ENCODE measurements at places on chromosomes 11 and 22.

- no peak for DNase-seq
Observed at GRCh38 chr11:132202621-132203020, 832.2 kb downstream of the NTM start.

DNA sequence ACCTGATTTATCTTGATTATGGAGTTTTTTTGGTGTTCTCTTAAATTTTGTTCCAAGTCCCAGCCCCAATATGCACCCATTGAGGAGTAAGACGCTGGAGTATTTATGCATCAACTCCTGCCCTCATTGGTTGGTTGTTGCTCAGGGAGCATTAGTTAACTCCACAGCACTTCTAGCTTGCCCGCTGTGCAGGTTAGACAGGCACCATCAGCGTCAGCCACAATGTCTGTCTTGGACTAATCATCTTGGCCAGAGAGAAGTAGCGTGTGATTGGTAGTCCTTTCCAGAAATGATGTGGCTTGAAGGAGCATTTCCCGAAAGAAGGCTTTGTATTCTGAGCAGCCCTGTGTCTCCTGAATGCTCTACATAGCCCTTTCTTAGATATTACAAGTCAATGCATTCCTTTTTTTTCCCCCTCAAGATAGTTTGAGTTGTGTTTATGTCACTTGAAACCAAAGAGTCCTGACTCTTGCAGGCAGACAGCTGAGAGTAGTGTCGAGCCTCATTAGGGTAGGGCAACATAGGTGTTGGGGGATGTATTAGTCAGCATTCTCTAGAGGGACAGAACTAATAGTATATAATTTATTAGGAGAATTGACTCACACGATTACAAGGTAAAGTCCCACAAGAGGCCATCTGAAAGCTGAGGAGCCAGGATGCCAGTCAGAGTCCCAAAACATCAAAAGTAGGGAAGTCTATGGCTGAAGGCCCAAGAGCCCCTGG is 94.6 kb upstream of the RCN1 start:
- DNase-seq = no peak

DNA sequence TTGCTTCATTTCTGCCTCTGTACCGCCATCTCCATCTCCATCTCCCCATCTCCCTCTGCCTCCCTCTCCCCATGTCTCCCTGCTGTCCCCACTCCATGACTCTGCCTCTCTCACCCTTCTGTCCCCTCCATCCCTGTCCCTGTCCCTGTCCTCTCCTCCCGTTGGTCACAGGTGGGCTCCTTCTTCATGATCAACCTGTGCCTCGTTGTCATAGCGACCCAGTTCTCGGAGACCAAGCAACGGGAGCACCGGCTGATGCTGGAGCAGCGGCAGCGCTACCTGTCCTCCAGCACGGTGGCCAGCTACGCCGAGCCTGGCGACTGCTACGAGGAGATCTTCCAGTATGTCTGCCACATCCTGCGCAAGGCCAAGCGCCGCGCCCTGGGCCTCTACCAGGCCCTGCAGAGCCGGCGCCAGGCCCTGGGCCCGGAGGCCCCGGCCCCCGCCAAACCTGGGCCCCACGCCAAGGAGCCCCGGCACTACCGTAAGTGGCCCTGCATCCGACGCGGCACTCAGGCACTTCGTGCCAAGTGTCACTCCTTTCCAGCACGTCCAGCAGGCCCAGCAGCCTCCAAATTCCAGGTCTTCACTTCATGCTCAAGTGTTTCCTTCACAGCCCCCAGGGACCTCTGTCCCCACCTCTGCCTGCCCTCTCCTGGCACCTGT is 76.0 kb downstream of the CACNA1I start:
- DNase-seq = no peak

- DNase-seq = no peak
Observed at GRCh38 chr22:41261541-41262249, 21.0 kb upstream of the CHADL start.

DNA sequence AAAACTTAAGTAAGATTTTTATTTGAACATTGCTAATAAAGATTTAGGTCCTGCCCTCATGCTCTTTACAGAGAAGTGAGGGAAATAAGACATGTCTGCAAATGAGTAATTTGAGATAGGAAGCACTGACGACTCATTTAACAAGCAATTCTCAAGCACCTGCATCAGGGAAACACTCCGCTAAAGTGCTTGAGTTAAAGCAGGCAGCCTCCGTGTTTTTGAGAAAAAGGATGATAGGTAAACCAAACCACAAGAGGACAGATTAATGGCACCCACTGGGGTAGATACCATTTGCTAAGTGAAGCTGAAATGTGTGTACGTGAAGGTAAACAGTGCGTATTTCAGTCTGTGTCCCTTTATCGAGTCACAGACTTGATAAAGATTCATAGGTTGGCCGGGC is 184.6 kb upstream of the CARD18 start:
- no peak for DNase-seq

- no peak for DNase-seq
Observed at GRCh38 chr11:84522331-84522730, 1104.8 kb downstream of the DLG2 start.

DNA sequence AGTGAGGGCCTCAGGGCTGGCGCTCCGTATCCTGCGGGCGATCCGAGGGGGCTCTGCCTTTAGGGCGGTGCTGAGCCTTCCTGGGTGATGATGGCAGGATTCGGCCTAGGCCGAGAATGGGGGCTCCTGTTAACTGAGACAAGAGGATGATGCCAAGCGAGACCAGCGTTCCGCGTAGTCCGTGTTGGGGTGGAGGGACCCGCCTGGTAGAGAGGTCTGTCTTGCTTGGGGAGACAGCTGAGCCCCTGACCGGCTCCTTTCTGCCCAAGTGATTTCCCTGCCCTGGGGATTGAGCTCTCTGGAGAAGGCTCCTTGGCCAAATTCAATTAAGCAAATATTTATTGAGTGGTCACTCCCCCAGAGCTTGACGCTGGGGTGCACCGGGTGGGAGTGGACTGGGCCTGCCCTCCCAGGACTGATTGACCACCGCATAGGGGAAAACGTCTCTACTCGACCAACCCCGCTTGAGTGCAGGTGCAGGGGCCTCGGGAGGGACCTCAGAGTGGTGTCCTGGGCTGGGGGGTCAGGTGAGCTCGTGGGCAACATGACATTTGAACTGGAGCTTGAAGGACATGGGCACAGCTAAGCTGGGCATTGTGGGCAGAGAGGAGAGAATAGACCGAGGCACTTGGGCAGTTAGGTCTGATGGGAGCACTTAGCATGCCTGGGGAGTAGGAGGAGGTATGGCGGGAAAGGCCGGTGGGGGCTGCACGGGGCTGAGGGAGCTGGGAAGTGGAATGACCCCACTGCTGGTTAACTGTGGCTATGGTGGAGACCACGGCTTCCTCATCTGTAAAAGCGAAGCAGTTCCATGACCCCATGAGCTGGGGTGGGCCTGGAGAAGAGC is 1.1 kb downstream of the GNAZ start:
- DNase-seq = no peak
